ENCODE measurements at places on chromosomes 5 and 9.

DNA sequence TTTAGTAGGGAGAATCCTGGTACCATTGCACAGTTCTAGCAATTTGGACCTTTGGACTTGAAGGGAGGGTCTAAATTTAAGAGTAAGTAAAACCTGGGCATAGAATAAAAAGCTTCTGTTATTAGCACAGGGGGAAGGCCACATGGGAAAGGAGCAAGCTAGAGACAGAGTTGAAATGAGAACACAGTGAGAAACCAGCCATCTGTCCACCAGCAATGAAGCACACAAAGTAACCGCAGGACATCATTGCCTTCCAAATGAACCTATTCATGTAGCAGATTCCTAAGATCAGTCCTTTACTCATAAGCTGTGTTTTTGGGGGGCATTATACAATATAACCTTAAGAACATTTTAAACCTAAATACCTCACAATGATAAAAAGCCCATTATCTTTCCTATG, 407.4 kb downstream of the HCN1 start:
- DNase-seq = no peak

GRCh38 chr5:170603578-170604565, 100.1 kb downstream of the KCNIP1 start:
- no peak for DNase-seq

DNA sequence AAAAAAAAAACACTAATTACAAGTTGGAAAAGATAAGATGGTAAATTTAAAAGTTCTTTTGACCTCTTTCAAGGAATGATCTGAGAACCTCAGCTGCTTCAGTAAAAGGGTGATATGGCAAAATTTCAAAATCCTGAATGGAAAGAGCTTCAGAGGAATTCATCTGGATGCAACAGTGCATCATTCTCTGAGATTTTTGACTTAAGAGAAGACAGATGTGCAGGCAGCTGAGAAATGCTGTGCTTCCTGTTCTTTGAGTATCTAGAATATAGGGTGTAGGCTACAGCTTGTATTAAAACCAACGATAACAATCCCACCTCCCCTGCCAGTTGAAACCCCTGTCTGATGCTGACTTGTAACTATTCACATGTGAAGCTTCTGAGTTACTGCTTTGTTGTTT, 6.2 kb downstream of the FRMPD1 start:
- DNase-seq = no peak

GRCh38 chr5:132469380-132470009, 21.1 kb downstream of the IRF1 start:
- peak; percentile 12 for DNase-seq

DNA sequence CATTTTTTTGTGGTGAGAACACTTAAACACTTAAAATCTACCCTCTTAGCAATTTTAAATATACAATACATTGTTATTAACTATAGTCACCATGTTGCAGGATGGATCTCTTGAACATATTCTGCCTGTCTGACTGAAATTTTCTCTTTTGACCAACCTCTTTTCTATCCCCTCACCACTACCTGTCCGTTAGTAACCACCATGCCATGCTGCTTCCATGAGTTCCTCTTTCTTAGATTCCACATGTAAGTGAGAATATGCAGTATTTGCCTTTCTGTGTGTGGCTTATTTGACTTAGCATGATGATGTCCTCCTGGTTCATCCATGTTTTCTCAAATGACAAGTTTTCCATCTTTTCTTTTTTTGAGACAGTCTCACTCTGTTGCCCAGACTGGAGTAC, 48.5 kb upstream of the NAA35 start:
- no peak for DNase-seq

GRCh38 chr9:8114826-8115225, 315.2 kb upstream of the DMAC1 start:
- no peak for DNase-seq

DNA sequence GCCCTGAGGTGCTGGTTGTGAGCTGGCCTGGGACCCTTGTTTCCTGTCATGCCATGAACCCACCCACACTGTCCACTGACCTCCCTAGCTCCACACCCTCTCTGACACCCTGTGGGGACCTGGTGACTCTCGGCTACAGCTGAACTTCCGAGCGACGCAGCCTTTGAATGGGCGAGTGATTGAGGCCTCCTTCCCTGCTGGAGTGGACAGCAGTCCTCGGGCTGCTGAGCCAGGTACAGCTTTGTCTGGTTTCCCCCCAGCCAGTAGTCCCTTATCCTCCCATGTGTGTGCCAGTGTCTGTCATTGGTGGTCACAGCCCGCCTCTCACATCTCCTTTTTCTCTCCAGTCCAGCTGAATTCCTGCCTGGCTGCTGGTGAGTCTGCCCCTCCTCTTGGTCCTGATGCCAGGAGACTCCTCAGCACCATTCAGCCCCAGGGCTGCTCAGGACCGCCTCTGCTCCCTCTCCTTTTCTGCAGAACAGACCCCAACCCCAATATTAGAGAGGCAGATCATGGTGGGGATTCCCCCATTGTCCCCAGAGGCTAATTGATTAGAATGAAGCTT, 6.1 kb downstream of the CA9 start:
- no peak for DNase-seq

DNA sequence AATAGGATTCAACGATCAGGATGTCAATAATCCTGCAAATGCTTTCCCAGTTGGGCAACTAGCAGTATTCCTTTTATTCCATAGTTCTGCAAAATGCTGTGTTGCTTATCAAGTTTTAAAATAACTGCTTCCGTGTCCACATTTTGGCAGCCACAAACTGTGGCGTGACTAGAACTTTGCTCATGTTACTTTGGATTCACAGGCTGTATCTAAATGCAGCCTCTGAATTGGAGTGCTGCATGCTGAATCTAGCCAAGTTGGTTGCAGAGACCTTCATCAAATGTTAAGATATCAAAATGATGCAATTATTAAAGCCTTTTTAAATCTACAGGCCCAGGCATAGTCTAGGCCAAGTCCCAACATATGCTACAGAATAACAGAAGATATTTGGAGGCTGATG, 249.2 kb downstream of the NR2F1-AS1 start:
- no peak for DNase-seq

GRCh38 chr5:76715486-76715735, 515 bp upstream of the F2R start:
- peak; percentile 52 for DNase-seq

GRCh38 chr5:109848130-109848529, 158.4 kb downstream of the MAN2A1 start:
- DNase-seq = no peak

DNA sequence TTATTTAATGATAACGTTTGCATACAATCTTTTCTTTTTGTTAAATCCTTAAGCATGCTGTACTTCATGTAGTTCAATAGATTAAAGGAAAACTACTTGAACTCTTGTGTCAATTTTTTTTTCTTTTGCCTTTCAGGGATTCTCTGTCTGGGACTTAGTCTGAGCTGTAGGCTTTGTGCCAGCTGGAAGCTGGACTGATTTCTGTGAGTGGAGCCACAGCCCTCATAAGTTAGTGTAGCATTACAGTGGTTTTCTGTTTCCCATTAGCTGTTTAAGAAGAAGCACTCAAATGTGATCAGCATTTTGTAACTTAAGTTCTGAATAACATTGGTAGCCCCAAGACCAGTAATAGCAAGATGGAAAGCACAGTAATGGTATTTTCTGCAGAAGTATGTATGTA, 330.6 kb upstream of the MEF2C start:
- no peak for DNase-seq

DNA sequence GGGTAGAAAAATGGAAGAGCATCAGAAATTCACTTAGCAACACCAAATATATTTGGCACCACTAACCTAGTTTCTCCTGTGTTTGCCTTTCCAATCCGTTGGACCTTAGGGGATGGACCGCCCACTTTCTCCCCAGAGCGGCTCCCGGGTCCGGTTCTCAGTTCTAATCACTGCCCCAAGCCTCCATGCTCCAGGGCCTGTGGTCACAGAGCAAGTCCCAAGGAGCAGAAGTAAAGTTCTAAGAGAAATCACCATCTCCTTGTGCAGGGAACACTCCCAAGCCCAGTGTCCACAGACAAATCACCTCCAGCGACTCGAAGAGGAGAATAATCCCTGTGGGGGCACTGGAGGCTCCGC, 728 bp upstream of the SLC1A1 start:
- no peak for DNase-seq

GRCh38 chr5:102277144-102277543, 18.9 kb downstream of the SLCO4C1 start:
- no peak for DNase-seq

DNA sequence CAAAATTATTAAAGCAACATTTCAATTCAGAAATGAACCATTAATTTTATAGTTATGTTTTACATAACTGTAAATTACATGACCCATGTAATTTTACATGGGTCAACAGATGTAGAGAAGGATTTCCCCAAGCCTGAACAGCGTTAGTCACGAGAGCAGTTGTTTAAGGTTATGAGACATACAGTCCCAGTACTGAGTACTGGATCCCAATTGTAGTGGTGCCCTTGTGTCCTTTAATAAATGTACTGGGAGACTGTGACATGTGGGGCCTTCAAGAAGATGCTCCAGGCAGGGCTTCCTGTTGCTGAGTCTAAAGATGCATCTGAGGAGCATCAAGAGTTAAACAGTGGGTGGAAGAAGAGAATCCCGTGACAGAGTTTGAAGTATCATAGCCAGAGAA, 125.5 kb upstream of the ZNF462 start:
- DNase-seq = no peak

DNA sequence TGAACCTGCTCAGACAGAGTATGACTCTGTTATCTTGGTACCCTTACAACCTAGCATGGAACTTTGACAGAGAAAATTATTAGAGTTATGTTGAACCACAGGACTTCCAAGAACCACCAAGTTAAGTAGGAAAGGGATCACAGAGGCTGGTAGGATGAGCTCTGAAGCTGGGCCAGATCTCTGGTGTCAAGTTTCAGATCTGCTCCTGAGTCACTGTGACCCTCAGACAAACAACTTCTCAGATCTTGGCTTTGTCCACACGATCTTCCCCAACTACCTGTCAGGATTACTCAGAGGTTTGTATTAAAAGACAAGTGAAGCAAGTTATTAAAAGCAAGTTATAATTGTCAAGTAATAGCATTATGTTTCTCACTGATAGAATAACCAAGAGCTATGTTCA, 189.0 kb downstream of the SEC61B start:
- DNase-seq = no peak

GRCh38 chr5:145579301-145579700, 255.8 kb downstream of the PRELID2 start:
- no peak for DNase-seq

GRCh38 chr5:65186646-65187227, 295.0 kb downstream of the ADAMTS6 start:
- DNase-seq = no peak

DNA sequence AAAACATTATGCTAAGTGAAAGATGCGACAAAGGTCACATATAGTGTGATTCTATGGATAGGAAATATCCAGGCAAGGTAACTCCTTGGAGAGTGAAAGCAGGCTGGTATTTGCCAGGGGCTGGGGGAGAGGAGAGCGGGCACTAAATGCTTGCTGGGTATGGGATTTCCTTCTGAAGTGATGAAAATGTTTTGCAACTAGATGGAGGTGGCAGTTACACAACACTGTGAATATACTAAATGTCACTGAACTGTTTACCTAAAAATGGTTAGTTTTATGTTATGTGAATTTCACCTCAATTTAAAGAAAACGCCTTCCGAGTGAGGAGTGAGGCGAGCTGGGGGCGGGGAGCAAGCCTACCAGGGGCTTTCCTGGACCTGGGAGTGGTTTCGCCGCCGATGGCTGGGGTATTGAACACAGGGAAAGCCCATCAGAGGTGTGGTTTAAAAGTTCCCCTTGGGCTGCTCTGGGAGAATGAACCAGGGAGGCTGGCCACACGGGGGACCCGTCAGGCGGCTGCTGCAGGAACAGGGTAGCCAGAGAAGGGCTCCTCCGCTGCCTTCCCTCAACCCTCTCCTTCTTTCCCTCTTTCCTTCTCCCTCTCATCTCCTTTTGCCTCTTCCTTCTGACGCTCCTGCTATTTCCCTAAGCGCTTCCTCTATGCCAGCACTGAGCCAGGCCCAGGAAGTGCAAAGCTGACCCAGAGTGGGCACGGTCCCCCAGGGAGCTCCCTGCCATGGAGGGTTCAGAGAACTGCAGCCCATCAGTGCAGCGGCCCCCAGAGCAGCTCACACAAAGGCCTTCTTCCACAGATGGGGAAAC, 4.9 kb downstream of the AKNA start:
- DNase-seq = peak; percentile 87

DNA sequence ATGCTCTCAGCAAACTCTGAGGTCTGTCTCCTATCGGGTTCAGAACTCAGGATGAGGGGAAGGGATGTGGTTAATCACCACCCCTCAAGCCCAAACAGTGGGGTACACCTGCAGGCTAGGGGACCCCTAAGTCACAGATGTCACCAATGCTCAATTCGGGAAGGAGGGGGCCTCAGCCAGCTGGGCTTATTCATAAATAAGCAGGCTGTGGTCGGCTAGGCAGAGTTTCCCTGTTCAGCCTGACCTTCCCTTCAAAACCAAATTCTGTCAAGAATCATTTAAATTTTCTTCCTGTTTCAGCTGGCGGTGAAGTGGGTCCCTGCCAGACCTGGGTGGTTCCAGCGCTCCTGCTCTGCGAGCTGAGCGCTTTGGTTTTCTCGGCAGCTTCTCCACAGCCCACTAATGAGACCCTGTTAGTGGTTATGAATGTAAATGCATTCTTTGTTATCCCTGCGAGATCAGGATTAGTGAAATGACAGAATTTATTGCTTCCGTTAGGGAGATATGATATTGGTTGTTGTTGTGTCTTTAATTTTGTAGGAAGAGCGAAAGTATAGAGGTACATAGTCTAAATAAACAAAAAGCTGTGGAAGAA, 68.3 kb downstream of the AK8 start:
- DNase-seq = no peak

GRCh38 chr5:61177716-61178115, 15.4 kb upstream of the SMIM15 start:
- peak; percentile 23 for DNase-seq

GRCh38 chr5:89313804-89314588, 431.0 kb upstream of the MEF2C start:
- peak; percentile 73 for DNase-seq

GRCh38 chr5:142961440-142962173, 191.4 kb downstream of the ARHGAP26 start:
- no peak for DNase-seq

DNA sequence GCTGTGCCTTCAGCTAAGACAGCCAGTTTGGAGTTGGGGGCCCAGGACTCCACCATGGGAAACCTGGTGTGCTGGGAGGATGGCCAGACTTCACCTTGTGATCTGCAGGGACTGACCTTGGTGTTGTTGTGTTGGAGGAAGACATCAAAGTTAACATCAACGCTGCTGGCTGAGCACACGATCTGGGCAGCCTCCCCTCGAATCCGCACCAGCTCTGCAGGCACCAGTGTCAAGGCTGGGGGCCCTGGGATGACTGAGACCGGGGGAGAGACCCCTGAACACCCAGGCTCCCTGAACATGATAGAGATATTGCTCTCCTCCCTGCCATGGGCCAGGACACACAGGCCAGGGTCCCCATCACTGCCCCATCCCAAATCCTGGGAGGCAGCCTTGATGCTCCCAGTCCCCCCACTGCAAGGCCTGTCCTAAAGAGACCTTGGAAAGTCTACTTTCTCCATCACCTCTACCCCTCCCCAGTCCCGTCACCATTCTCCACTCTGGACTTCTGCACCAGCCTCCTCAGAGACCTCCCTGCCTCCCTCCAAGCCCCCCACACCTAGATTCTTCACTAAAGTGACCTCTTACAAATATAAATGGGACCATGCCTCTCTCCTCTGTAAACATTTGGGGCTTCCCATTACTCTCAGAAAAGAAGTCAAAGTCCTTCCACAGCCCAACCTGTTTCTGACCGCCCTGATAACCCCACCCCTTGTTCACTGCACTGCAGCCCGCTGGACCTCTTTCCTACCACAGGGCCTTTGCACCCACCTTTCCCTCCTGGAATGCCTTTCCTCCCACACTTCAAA, 8.2 kb downstream of the CSF1R start:
- DNase-seq = no peak

GRCh38 chr5:10109299-10109698, 140.4 kb downstream of the ATPSCKMT start:
- no peak for DNase-seq
